ENCODE measurements at places on chromosomes 1 and 21. TPM values are rescaled to one million over a fixed set of nuclear protein-coding genes. Genes with fewer than 3 reads are reported as not detected.

GRCh38 chr1:198977909-198978308, 339.1 kb downstream of the PTPRC start:
- no peaks in the 10 kb centered on the region for H3K36me3 ChIP-seq
- no peaks in the 10 kb centered on the region for H3K4me1 ChIP-seq
- no peak overlapping the region for H3K27ac ChIP-seq

- no peak overlapping the region for H3K4me3 ChIP-seq
- no peak overlapping the region for H3K27ac ChIP-seq
- DNase-seq = peak; percentile 41
- peaks cover 20% of the 10 kb centered on the region for H3K36me3 ChIP-seq
Measured at GRCh38 chr1:23803674-23804073, 3.1 kb upstream of the GALE start.

DNA sequence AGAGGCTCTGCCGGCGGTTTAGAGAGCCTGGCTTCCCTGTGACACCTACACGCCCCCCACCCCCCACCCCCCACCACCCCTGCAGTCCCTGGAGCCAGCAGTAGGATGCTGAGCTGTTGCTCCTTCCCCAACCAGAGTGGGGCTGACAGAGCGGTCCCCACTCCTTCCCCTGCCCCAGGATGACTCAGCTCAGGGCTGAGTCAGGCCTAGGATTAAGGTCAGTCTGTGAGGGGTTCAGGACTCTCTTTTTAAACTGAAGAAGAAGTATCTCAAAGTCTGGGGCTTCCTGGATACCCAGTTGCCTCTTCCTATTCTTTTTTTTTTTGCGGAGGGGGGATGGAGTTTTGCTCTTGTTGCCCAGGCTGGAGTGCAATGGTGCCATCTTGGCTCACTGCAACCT, 19.1 kb downstream of the DMBX1 start:
- no peaks in the 10 kb centered on the region for H3K36me3 ChIP-seq
- no peak overlapping the region for H3K4me3 ChIP-seq
- no peak overlapping the region for H3K27ac ChIP-seq
- H3K4me1 ChIP-seq = no peaks in the 10 kb centered on the region
- no peaks in the 10 kb centered on the region for H3K27me3 ChIP-seq

GRCh38 chr1:186770421-186770820, 58.3 kb upstream of the PLA2G4A start:
- no peak for DNase-seq
- H3K36me3 ChIP-seq = no peaks in the 10 kb centered on the region
- H3K27me3 ChIP-seq = no peaks in the 10 kb centered on the region
- H3K27ac ChIP-seq = no peak overlapping the region
- no peak overlapping the region for H3K4me3 ChIP-seq

GRCh38 chr21:41405321-41405720, 20.7 kb upstream of the MX1 start:
- H3K27me3 ChIP-seq = no peaks in the 10 kb centered on the region
- H3K36me3 ChIP-seq = peaks cover 69% of the 10 kb centered on the region
- no peak overlapping the region for H3K4me3 ChIP-seq
- no peak overlapping the region for H3K27ac ChIP-seq

The SLC44A3 gene
- total RNA-seq = 4.0 TPM

The DOCK7 gene
- 34.3 TPM for total RNA-seq

- H3K4me3 ChIP-seq = no peak overlapping the region
- no peak overlapping the region for H3K27ac ChIP-seq
- peaks cover 72% of the 10 kb centered on the region for H3K36me3 ChIP-seq
- no peak for DNase-seq
Measured at GRCh38 chr1:205599669-205600042, 32.2 kb downstream of the ELK4 start.

DNA sequence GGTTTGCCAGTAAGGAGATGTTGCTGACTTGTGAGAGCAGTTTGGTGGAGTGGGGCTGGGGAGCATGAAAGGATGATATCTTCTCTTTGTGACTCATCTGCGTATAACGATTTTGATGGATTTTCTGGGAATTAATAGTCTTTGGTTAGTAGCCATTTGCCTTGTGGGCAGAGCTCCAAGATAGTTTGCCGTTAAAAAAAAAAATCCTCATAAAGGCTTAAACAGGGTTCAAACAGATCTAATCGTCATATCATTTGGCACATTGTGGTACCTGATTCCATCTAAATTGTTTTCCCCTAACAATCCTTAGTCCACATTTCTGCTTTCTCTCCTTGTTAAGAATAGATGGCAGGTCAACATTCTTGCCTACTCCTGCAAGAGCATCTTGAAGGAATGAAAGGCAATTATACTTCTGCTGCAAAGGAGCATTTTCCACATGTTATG, 168.0 kb downstream of the PPP1R12B start:
- H3K36me3 ChIP-seq = no peaks in the 10 kb centered on the region
- H3K4me1 ChIP-seq = no peaks in the 10 kb centered on the region
- H3K27ac ChIP-seq = no peak overlapping the region
- DNase-seq = no peak

The LCK gene
- 58.7 TPM for total RNA-seq

The DENND2D gene
- total RNA-seq = 153 TPM
